Femur (tissue), 1 donor: ENCODE measurements at places on chromosomes 16 and 17.

- DNase-seq, result peak; percentile 63
Measured at GRCh38 chr17:77281122-77281903, 140.5 kb downstream of the SEC14L1 start.

- DNase-seq, result no peak
Measured at GRCh38 chr17:74161503-74161875, 42.0 kb upstream of the RPL38 start.

DNA sequence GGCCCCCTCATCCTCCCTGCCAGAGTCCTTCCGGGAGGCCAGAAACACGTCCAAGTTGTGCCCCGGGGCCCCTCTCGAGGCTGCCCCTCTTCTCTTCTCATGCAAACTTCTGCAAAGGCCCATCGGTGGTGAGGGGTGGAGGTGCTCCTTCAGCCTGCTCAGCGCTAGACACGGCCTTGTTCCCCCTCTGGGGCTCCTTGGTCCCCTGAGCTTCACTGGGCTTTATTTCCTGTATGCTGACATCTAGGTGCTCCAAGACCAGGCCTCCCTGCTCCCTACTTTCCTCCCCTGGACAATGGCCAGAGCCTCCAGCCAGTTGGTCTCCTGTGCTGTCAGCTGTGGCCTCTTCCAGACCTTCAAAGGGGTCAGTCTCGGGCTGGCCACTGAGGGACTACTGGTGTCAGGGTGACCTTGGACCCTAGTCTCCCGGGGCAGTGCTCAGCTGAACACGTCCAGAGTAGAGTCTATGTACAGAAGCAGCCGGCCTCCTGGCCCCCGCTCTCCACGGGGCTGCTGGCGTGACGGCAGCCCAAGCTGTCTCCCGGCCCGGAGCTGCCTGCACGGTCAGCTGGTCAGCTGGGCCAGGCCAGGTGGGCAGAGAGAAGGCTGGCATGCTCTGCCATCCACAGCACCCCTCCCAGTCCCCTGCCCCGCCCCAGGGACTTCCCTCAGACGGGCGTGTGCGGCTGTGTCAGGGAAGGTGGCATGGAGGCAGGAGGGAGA lies 1.7 kb upstream of the PRR35 start:
- DNase-seq, result no peak

- DNase-seq, result no peak
Measured at GRCh38 chr17:27567563-27567859, 63.5 kb upstream of the LGALS9 start.

DNA sequence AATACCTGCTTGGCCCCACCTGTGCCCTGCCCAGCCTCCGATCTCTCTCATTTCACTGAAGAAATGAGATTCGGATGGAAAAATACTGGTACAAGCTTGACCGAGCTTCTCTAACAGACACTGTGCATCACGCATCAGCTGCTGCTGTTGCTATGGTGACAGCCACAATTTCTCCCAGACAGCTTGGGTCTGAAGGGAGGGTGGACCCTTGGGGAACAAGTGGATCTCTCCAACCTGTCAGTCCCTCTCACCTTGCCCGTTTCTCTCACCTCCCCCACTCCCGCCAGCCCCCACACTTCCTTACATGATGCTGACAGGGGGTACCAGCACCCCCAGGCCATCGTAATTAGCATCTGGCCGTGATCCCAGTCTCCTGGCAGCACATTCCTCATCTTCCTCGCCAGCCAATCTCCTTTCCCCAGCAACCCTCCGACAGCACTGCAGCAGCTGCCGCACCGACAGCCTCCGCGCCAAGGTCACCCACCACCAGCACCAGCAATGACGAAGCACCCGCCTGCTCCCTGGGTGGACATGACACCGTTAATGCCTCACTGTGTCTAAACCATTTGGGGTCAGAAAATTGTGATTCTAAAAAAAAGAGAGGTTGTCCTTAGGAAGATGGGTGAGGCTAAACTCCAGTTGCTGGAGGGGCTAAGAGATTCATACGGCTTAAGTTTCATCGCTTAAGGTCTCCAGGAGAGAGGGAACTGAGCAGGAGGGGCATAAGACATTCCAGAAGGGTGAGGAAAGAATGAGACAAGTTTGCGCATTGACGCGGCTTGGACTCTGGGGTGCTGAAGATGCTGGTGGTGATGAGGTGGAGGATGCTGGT lies 58.6 kb upstream of the TNRC6A start:
- peak; percentile 78 for DNase-seq

DNA sequence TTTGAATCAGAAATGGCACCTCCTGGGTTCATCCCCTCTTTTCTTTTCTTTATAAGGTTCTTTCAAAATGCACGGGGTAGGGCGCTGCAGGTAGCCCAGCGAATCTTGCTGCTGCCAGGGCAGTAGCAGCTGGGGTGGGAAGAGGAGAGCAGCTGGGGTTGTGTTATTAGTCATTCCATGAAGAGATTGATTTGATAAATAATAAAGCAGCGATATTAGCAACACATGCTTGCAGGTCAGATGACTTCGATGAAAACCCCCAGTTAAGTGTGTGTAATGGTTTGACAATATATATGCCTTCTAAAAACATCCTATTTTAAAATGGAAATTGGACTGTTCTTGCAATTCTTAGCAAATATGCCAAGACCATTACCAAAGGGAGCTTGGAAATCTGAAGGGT lies 200.7 kb downstream of the CCDC182 start:
- no peak for DNase-seq

DNA sequence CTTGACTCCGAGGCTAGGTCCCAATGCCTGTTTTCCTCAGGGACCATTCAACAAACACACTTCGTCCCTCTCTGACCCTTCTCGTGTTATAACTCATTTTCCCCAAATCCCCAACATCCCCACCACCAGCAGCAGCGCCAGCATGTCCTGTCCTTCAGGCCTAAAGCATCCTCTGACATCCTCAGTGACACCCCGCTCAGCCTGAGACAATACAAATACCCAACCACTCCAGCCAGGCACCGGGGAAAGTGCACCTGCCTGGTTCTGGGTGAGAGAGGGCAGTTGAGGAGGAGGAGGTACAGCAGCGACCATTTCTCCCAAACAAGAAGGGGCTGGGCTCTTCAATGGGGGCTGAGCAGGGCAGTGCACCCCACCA lies 4.7 kb downstream of the MNT start:
- no peak for DNase-seq

DNA sequence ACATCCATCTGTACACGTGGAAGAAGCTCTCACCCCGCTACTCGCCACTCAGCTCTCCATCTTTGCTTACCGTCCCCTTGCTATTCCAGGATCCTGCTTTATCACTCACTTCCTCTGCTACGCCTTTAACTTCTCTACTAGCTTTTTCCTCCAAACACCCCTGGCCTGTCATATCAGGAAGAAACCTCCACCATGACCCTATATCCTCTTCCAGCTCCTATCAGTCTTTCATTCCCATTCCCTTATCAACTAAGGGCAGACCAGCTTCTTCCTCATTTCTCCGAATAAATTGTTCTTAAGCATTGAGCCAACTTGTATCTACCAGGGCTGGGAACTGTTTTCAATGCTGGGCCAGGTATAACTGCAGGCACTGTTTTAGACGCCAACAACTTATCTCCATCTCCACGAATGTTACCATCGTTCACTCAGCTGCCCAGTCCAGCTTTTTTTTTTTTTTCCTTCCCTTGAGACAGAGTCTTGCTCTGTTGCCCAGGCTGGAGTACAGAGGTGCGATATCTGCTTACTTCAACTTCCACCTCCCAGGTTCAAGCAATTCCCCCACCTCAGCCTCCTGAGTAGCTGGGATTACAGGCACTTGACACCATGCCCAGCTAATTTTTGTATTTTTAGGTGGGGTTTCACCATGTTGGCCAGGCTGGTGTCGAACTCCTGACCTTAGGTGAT lies 4.3 kb downstream of the IQCK start:
- no peak for DNase-seq
